ENCODE measurements at places on chromosomes 6 and 20. TPM values are rescaled to one million over a fixed set of nuclear protein-coding genes. Genes with fewer than 3 reads are reported as not detected.

The FABP7 gene
- total RNA-seq, result not detected

The SLC32A1 gene
- not detected for total RNA-seq

The OCSTAMP gene
- not detected for total RNA-seq

The ADGRF5 gene
- total RNA-seq, result not detected

The C20orf144 gene
- total RNA-seq, result 0.31 TPM

The TUBB1 gene
- 0.11 TPM for total RNA-seq

The SLC2A4RG gene
- total RNA-seq, result 110 TPM

The MOG gene
- total RNA-seq, result not detected

The SUMO4 gene
- total RNA-seq, result 4.2 TPM

The HLA-DPA1 gene
- 253 TPM for total RNA-seq

The MYB gene
- total RNA-seq, result 26.1 TPM

The TCF21 gene
- not detected for total RNA-seq

The TJAP1 gene
- 34.4 TPM for total RNA-seq

The PKIB gene
- total RNA-seq, result 0.46 TPM

The LY6G6C gene
- not detected for total RNA-seq

The ZNF217 gene
- total RNA-seq, result 68.4 TPM

The GGTLC1 gene
- not detected for total RNA-seq

The NKAIN2 gene
- not detected for total RNA-seq

The LPA gene
- not detected for total RNA-seq

The SLC17A9 gene
- total RNA-seq, result 8.1 TPM

The TINAG gene
- total RNA-seq, result not detected

The GJA10 gene
- total RNA-seq, result not detected

The FAM83C gene
- not detected for total RNA-seq

The SLC26A8 gene
- not detected for total RNA-seq

The AHCY gene
- 203 TPM for total RNA-seq

The SNPH gene
- total RNA-seq, result not detected

The ZNF311 gene
- not detected for total RNA-seq

The COL9A3 gene
- 5.2 TPM for total RNA-seq

The CST4 gene
- total RNA-seq, result not detected

The KHDRBS2 gene
- total RNA-seq, result 7.6 TPM

The GABRR1 gene
- total RNA-seq, result not detected

The SLC16A10 gene
- total RNA-seq, result not detected

The GOPC gene
- total RNA-seq, result 30.1 TPM

The C20orf204 gene
- 6.7 TPM for total RNA-seq

The FAM83D gene
- 32.9 TPM for total RNA-seq

The SOBP gene
- 31.3 TPM for total RNA-seq

The ADRM1 gene
- 87.0 TPM for total RNA-seq

The RAB32 gene
- total RNA-seq, result not detected

The SMOC2 gene
- not detected for total RNA-seq

The PCSK2 gene
- total RNA-seq, result not detected

The OPRM1 gene
- total RNA-seq, result not detected

The CDH26 gene
- 0.26 TPM for total RNA-seq

The PTCRA gene
- total RNA-seq, result 0.91 TPM

The GPX5 gene
- total RNA-seq, result not detected

The LY86 gene
- 62.8 TPM for total RNA-seq

The AVP gene
- not detected for total RNA-seq

The ESR1 gene
- total RNA-seq, result not detected

The SOX4 gene
- total RNA-seq, result 78.1 TPM

The SLC35D3 gene
- total RNA-seq, result not detected

The FAM162B gene
- total RNA-seq, result not detected

The TP53TG5 gene
- not detected for total RNA-seq

The PSORS1C2 gene
- total RNA-seq, result not detected

The ZNF334 gene
- not detected for total RNA-seq

The ABRACL gene
- 73.5 TPM for total RNA-seq
